ENCODE measurements at places on chromosomes 1 and 21.

GRCh38 chr1:147389532-147390184 lies 147.2 kb downstream of the CHD1L start:
- no peak for DNase-seq

GRCh38 chr1:201531551-201532425 lies 7.1 kb upstream of the NAV1 start:
- DNase-seq = no peak

- DNase-seq = no peak
Measured at GRCh38 chr1:219834314-219834917, 93.9 kb downstream of the SLC30A10 start.

GRCh38 chr21:26686278-26686677 lies 113.2 kb upstream of the CYYR1 start:
- DNase-seq = no peak

DNA sequence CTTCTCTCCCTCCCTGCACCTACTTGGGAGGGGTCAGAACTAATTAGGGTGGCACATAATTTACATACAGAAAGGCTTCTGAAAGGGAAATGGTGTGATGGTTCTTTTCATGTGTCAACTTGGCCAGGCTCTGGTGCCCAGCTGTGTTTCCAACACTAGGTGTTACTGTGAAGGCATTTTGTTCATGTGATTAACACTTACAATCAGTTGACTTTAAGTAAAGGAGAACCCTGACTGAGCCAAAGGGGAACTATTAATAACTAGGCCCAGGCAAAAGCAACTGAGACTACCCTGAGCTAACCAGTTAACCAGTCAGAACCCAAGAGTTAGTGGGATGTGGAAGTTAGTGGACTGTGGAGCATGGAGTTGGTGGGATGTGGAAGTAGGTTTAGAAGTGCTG lies 114.9 kb downstream of the SEC16B start:
- no peak for DNase-seq

All from lung (tissue), 17 donors.